Kidney (tissue), 22 donors: ENCODE measurements at places on chromosomes 2 and 18. TPM values are rescaled to one million over a fixed set of nuclear protein-coding genes. Genes with fewer than 3 reads are reported as not detected.
A peak's percentile ranks its signal among the peaks of the same experiment; 100 is the strongest.

DNA sequence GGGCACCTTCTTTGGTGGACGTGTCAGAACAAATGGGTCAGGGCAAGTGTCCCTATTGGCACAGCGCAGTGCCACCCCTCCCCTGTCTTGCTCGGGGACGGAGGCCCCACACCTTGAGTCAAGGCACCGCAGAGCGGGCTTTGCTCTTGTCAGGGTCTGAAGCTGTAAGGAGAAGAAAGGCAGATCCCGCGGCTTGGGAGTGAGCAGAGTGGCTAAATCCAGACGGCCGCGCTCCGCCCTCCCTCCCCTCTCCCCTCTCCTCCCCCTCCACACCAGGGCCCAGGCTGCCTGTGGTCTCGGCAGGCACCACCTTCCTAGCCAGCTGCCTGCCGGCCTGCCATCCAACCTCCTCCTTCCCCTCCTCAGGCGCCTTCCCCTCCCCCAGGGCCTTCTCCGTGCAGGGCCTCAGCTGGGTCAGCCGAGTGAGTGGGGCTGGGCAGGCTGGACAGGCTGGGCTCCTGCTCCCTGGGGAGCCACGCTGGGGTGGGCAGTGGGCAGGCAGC lies 25.8 kb downstream of the SPEG start:
- peak; percentile 90 for DNase-seq

DNA sequence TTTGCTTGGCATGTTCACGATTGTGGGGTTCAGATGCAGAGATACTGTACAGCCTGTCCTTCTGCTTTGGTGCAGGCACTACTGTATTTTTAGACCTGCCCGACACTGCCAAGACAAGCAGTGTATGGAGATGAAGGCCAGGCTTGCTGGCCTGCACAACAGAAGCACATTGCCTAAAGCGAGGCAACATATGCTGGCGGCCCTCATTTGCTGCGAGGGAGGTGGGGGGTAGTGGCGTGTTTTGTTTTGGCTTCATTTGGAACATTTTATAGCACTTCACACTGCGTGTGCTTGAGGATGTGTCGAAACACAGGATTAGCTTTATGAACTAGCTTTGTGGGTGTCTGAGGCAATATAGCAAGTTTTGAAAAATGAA lies 27.0 kb downstream of the TMEM182 start:
- no peak for DNase-seq

DNA sequence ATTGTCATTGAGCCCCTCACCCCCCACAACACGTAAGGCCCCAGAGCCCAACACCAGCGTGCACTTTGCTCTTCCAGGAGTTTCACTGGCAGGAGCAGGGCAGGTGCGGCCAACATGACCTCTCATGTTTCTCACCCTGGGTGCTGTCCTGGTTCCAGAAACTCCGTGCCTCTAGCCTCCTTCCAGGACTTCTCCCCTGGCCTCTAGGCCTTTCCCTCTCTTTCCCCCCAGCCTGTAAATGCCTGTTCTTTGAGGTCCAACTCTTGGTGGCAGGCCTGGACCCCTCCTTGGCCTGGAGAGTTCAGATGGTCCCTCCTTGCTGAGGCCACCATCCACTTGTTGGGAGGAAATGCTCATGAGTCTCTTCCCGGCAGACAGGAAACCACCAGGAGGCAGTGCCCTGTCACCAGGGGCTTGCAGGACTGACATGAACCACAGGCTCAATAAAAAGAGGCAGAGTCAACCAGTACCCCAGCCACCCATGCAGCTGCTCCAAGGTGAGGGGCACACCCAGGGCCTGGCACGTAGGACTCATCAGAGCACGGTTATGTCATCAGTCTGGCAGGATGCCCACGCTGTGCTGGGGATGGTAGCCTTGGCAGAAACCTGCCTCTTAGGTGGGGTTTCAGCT lies 1.5 kb downstream of the MALL start:
- DNase-seq, result no peak

GRCh38 chr18:7221424-7222155 lies 9.3 kb upstream of the LRRC30 start:
- DNase-seq, result peak; percentile 73

GRCh38 chr2:49677227-49677626 lies 522.9 kb upstream of the FSHR start:
- DNase-seq, result no peak

- no peak for DNase-seq
Observed at GRCh38 chr2:210360412-210360811, 45.4 kb upstream of the MYL1 start.

GRCh38 chr18:2204736-2205135 lies 366.6 kb downstream of the METTL4 start:
- no peak for DNase-seq

GRCh38 chr2:190354003-190354690 lies 10.8 kb downstream of the INPP1 start:
- no peak for DNase-seq

DNA sequence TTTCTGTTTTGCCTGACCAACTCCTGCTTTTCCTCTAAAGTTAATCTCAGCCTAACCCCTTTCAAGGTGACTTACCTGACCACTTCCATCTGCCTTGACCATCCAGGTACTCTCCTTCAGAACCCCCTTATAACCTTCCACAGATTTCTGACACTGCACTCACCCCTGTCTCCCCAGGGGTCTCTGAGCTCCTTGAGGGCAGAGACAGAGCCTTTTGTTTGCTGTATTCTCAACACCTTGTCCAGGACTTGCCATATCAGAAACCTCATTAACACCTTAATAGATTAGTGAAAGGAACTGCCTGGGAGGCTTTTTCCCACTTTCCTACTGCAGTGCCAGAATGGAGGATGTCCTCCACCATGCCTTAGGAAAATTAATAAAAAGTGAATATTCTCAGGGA lies 119.7 kb upstream of the SERPINE2 start:
- no peak for DNase-seq

- DNase-seq, result no peak
Observed at GRCh38 chr18:23811176-23811575, 121.9 kb downstream of the LAMA3 start.

WDR43 gene
- total RNA-seq, result 40.5 TPM

FAHD2B gene
- 8.8 TPM for total RNA-seq

RTN4 gene
- total RNA-seq, result 296 TPM
